ENCODE measurements at places on chromosomes 5 and 9. TPM values are rescaled to one million over a fixed set of nuclear protein-coding genes. Genes with fewer than 3 reads are reported as not detected.

DNA sequence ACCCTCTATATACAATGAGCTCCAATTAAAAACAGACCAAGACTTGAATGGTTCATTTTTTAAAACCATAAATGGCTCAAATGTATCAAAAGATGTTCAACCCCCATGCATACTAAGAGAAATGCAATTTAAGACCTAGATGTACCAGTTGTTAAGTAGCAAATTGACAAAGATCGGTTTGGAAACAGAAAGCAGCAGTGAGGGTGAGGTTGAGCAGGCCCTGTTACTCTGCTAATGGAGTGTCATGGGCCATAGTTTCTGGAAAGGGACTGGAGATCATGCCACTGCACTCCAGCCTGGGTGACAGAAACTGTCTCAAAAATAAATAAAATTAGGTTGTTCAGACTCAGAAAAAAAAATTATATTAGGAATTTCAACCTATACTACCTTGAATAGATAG lies 55.0 kb downstream of the FNBP1 start:
- no peak for DNase-seq

- DNase-seq = no peak
These were observed 46.7 kb downstream of the PRRC1 start for GRCh38 chr5:127564002-127564769.

- DNase-seq = no peak
These were observed 28.6 kb downstream of the PTPDC1 start for GRCh38 chr9:94112716-94113465.

DNA sequence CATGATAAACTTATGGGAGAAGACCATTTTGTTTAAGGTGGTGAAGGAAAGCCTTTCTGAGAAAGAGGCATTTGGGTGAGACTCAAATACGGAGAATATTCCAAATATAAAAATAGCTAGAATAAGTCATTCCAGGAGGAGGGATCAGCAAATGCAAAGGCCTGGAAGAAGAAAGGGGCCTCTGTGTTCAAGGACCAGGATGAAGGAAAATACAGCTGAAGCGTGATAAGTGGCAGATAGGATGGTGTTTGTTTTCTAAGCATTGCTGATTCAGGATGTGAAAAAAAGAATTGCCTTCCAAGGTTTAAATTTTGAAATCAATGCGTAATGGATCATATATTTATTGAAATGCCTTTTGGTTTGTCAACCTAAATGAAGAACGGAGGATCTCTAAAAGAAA lies 59.4 kb upstream of the CAST start:
- DNase-seq = no peak

- no peak for DNase-seq
These were observed 11.1 kb downstream of the KIAA1191 start for GRCh38 chr5:176350416-176350815.

- no peak for DNase-seq
These were observed 261.9 kb upstream of the ANKH start for GRCh38 chr5:15133456-15133965.

DNA sequence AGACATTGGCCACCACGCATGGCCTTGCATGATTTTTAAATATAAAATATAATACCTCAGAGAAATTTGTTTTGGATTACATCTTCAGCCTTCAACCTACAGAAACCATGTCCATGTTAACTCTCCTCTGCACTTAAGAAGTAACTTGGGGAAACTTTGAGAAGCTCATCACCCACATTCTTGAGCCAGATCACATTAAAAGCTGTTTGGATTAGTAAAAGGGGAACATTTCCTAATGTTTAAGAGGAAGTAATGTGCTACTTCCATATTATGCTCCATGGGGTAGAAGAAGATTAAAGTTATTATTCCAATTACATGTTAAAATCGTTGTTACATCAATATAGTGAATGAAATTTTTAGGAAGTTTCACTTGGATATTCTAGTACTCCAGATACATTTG lies 10.4 kb upstream of the CEP120 start:
- no peak for DNase-seq

GRCh38 chr9:124886461-124886860 lies 24.5 kb downstream of the ARPC5L start:
- DNase-seq = no peak

DNA sequence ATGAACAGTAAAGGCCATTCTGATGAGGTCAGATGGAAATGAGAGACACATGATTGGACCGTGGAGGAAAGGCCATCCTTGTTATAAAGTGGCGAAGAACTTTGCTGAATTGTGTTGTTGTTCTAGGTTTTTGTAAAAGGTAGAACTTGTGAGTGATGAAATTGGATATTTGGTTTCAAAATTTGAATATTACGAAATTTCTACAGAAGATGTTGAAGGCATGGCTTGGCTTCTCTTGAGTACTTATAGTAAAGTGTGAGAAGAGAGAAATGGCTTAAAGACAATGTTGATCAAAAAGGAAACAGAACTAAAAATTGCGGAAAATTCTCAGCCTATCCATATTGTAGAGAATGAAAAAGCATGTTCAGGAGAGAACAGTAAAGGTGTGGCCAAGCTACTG lies 166.6 kb upstream of the S1PR3 start:
- no peak for DNase-seq

GRCh38 chr9:123162791-123163345 lies 105.5 kb downstream of the STRBP start:
- no peak for DNase-seq

DNA sequence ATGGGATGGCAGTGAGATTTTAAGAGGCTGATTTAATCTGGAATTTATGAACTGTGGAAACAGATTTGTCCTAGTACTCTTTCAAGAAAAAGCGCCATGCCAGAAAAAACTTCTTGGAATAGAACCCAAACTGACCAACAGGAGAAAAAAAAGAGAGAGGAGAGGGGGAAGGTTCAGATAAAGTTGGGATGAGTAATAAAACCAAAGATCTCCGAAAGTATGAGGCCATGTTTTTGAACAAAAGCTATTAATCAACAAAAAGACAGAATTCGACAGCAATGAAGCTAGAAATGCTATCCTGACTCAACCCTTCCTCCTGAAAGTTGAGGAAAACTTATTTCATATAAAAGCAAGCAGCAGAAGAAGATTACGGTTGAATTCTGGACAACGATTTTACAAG lies 135.5 kb downstream of the CEMIP2 start:
- DNase-seq = no peak

GRCh38 chr9:1156794-1157550 lies 106.8 kb downstream of the DMRT2 start:
- DNase-seq = no peak

DNA sequence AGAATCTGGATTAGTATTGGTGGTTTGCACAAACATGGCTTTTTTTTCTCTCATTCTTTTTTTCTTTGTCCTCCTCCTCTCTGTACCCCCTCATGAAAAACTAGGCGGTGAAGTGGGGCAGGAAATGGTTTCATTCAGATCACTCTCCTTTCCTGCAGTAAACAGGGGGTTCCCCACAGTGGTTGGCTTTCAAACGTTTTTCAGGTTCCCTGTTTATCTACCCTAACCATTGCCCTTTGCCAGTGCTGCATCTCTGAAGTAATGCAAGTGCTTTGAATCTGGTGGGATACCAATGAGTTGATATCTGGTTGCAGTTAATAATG lies 29.8 kb downstream of the NR4A3 start:
- no peak for DNase-seq

GRCh38 chr5:135271533-135272310 lies 127.3 kb downstream of the MACROH2A1 start:
- DNase-seq = no peak

GRCh38 chr5:180813420-180813819 lies 10.8 kb upstream of the MGAT1 start:
- no peak for DNase-seq

DNA sequence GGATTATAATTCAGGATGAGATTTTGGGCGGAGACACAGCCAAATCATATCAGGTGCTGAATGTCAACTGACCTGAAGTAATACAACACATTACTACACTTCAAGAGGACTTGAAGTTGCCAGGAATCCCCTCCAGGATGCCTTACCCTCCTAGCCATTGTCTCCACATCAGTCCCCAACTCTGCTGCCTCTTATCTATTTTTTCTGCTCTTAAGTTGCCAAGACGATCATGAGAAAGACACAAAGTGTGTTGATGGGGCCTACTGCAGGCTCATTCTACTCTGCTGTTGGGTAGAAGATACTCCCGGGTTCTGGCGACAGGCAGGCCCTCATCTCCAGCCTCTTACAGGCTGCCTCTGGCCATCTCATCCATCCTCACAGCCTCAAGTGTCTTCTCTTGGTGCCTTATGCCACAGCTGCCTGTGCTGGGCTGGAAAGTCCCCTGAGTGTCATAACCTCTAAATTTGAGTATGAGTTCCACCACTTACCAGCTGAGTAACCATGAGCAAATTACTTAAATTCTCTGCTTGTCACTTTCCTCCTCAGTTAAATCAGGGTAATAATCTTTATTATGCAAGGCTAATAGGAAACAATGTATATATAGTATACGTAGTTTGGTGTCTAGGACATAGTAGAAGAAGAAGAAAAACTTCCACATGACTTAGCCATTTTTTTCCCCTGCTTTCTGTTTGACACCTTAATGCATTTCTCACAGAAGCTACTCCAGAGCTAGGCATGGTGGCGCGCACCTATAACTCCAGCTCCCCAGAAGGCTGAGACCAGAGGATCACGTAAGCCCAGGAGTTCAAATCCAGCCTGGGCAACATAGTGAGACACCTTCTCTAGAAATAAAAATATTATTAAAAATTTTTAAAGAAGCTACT lies 73.0 kb upstream of the SNX2 start:
- no peak for DNase-seq

GRCh38 chr9:129649726-129650679 lies 8.1 kb upstream of the ASB6 start:
- DNase-seq = no peak

DNA sequence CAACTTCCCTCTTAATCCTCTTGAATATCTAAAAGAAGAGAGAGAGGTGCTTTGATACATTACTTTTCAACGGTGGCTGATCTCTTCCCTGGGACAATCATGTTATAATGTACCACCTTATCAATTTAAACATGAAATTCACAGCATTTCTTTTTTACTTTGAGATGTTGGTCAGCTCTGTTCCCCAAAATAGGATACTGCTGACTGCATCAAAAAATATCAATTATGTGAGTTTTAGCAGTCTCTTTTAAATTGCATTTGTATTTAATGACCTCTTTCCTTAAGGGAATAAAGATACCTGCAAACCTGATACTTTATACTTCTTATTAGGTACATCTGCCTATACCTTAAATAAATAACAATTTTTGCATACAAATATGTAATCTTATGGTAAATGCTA lies 58.4 kb upstream of the MARCHF11 start:
- DNase-seq = no peak

DNA sequence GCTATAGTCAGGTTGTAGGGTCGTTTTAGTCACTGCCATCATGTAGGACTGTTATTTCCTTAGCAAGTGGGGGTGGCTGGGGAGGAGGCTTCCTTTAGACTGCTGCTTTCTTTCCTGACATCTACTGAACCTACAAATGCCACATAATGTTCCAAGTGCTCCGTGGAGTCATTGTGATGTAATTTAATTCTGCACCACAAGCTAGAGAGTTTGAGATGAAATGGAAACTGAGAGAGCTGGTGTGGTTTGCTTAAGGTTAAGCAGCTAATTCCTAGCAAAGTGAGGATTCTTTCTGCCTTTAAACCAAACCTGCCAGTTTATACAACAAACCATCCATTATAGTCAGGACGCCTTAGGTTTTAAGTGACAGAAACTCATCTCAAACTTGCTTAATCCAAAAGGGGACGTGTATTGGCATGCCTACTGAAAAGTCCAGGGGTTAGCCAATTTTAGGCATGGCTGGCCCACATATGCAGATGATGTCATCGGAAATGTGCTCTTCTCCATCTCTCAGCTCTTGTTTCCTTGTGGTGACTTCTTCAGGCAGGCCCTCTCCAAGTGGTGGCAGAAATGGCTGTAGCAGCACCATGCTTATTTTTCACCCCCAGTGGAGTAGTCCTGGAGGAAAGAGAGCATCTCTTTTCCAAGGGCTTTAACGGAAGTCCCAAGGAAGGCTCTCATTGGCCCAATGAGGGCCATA lies 30.5 kb downstream of the ZNF618 start:
- no peak for DNase-seq

DNA sequence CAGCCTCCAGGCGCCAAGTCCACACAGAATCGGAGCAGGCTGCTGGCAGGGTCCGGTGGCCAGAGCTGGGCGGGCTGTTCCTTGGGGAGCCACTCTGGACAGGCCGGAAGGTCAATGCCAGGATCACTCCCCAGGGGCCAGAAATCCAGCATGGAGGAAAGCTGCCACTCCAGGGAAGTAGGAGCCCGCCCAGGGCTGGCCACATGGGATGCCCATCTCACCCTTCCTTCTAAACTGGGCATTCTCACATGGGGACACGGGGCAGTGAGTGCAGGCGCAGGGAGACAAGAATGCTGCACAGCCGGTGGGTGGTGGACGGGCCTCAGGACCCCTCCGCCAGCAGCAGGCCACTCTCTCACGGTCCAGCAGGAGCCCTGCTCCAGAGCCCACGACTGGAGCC lies 58.2 kb downstream of the ADAMTS2 start:
- DNase-seq = peak; percentile 17

DNA sequence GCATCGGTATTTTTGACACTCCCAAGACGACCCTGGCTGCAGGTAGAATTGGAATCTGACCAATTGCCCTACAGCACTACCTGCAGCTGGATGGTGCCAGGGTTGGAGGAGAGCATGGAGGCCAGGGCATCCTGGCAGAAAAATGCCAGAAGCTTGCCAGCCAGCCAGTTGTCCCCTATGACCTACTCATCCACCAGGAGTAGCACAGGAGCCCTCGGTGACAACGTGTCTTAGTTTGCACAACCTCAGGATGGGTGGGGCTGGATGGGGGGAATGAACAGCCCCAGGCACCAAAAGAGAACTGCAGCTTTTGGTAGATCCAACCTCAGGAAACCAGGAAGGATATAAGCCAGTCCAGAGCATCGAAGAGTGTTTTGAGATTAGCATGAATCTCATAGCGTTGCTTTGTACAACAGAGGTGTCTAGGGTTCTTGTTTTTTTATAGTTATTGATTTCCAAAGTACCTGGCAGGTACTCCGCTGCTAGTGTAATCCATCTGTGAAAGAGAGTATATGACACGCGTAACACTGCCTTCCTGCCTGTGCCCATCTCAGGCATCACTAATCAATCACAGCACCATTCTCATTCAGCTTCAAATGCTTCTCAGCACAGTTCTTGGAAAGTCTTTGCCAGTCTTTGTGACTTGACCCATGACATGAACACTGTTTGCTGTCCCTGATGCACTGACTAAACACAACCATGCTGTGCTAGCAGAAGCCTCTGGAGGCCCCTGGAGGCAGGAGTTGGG lies 36.7 kb upstream of the ASS1 start:
- DNase-seq = no peak

GRCh38 chr5:119578937-119579336 lies 50.4 kb upstream of the FAM170A start:
- no peak for DNase-seq

ZNF454 gene
- 9.3 TPM for total RNA-seq

LRRC14B gene
- not detected for total RNA-seq

CLIC3 gene
- total RNA-seq = not detected

ZDHHC11B gene
- 42.8 TPM for total RNA-seq

PCDHGA6 gene
- total RNA-seq = 6.3 TPM

HTR1A gene
- 1.2 TPM for total RNA-seq

C9orf50 gene
- total RNA-seq = 0.56 TPM

DBH gene
- 1.8 TPM for total RNA-seq

SARDH gene
- total RNA-seq = 2.0 TPM

PCDHGA9 gene
- total RNA-seq = 5.5 TPM

PCDHA6 gene
- 29.8 TPM for total RNA-seq
